Stimulated activated CD4-positive, alpha-beta T cell treated with anti-CD3 and anti-CD28 coated beads, Interleukin-12 subunit alpha, Interleukin-12 subunit beta, amount 100 ng/mL, for 24 hours (primary cell): ENCODE measurements at places on chromosomes 2 and 18.

DNA sequence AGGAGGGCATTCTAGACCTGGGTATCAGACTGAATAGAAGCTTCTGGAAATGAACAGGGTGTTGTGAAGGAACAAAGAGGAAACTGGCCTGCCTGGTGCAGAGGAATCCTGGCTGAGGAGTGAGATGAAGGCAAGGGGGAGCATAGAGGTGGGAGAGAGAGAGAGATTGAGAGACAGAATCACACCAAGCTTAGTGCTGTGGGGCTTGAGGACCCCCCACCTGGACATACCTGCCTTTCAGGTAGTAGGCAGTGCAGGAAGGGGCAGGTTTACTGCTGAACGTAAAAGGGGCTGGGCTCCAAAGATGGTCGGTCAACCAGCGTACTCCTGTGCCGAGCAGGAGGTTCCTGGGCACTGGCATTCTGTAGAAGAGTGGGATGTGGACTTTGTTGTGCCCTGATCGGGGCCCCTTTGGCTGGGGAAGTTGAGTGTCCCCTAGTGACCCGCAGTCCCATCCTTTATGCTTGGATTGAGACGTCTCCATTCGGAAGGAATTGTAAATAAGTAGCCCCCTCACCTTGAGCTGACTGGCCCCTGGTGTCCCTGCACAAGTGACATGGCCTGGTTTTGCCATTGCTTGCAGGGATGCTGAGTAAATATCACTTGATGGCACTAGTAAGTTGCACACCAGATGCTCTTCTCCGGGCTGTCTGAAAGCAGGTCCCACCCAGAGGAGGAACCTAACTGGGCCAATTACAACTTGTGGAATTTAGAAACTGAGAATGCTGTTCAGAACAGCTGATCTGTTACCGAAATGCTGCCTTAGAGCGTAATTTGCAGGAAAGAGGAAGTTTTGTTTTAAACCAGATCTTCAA lies 1.4 kb downstream of the UBE2F start:
- peak; percentile 16 for DNase-seq

GRCh38 chr2:15704788-15705115 lies 113.1 kb downstream of the DDX1 start:
- no peak for DNase-seq

GRCh38 chr2:43068041-43068533 lies 158.3 kb downstream of the ZFP36L2 start:
- no peak for DNase-seq

DNA sequence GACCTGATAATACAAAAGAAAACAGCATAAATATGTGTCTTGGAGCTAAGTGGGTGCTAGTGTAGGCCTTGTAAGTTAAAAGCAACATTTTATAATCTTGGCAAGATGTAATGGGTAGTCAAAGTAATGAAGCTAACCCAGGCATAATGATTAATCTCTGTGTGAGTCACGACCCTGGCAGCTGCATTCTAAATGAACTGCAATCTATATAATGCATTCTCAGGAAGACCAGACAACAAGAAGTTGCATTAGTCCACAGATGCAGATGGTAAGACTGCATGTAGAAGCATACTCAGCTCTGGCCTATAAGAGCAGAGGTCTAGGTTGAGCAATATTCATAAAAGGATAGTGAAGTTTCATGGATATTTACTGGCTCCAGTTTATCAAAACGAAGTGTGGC lies 85.6 kb upstream of the ETAA1 start:
- no peak for DNase-seq

- no peak for DNase-seq
Measured at GRCh38 chr18:43581936-43582519, 304.7 kb upstream of the SYT4 start.
